ENCODE measurements at places on chromosomes 11 and 22.

DNA sequence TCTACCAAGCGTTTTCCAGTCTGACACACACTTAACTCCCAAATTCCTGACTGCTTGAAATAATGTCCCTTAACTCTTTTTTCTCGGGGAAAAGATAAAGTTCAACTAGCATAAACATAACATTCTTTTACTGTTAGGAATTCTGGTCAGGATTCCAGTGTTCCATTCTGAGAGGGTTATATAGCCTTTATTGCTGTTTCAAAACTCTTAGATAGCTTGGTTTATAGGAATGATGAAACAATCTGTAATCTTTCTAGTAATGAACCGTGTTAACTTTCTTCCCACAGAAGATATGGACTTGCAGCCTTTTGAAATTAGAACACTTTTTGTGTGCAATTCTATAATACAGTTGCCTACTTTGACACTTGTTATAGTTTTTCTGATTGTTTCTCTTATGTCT, 8.6 kb downstream of the REXO2 start:
- DNase-seq: no peak

DNA sequence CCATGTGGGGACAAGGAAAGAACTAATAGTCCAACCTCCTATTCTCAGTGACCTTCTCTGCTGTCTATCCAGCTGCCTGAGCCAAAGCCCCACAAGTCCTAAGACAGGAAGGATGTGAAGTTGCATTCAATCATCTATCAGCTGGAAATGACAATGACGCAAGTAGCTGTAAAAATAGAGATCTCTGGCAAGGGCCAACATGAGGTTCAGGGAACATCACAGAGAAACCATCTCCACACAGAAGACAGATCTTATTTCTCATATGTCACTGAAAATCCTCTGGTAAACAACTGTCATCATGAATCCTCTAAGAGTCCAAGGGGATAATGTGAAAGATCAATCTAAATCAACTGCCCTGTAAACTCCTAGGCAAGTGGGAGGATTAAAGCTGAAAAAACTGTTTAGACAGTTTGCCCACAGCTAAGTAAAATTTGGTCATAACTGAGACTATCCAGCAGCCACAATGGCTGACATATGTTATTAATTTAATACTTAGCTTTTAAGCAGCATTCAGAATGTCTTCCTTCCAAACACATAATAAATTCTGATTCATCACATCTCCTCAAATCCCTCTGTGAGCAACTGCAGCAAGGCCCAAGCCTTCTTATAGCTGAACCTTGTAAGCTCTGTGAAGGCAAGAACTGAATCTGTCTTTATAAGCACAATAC, 52.1 kb downstream of the ALG9 start:
- DNase-seq: no peak

DNA sequence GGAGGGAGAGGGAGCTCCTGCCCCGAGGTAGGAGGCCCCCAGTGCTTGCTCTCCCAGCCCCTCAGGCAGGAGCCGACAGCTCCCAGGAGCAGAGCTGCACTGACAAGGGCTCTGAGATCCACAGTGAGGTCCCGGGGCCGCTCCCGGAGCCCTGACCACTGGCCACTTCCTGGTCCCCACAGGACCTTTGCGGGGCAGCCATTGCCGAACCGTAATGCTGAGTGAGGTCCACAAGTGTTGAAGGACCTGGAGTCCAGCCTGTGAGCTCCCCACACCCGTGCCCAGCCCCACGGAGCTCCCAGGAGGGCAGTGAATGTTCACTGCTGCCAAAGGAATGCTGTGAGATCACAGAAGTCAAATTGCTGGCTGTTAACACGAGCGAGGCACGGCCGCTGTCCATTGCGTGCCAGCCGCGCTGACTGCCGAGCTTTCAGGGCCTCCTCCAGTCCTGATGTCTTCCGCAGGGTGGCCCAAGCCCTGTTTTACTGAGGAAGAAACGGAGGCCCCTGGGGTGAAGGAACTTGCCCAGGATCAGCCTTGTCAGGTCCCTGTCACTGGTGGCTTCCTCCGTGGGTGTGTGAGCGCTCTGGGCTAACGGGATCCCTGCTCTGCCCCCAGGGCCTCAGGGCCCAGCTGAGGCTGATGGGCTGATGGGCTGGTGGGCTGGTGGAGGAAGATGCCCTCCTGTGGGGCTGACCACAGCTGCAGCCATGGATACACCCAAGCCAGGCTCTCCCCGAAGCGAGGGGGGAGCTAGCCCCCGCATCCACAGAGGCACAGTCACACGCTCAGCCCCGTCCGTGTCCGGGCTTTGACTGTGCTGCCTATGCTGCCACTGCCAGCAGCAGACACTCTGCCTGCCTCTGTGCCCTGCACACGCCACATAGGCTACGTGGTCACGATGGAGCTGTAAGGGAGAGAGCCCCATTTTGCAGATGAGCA, 70.8 kb downstream of the WNT7B start:
- no peak for DNase-seq

DNA sequence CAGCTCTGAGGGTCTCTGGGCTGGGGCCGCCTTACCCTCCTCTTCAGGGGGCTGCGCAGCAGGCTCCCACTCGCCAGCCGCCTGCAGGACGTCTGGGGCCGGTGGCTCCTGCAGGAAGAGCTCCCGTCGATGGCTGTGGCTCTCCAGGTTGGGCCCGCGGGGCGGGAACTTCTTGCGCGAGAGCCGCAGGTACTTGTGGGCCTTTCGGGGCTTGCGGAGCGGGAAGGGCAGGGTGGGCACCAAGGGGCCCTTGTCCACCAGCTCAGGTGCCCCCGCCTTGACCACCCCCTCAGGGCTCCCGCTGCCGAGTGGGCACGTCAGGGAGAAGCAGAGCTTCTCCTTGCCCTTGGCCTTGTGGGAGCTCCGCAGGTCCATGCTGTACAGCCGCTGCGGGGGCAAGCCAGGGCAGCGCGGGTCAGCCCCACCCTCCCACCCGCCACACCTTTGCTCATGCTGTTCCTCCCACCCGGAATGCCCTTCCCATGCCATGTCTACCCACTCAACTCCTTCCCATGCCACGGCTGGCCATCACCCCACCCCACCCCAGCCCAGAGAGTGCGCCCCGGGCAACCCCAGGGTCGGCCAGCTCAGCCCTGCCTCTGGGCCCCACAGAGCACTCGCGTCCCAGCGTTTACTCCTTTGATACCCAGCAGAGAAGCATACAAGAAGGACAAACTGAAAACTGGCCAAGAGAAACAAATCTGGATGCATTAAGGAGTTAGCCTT, 18.0 kb downstream of the CBX7 start:
- DNase-seq: no peak

GRCh38 chr11:44198146-44198724, 102.8 kb downstream of the EXT2 start:
- DNase-seq: no peak

GRCh38 chr11:15836795-15837194, 519.6 kb downstream of the SOX6 start:
- DNase-seq: no peak

- no peak for DNase-seq
These were observed 31.0 kb downstream of the TMPRSS5 start for GRCh38 chr11:113675003-113675561.

- DNase-seq: no peak
These were observed 257.6 kb downstream of the NELL1 start for GRCh38 chr11:20926799-20927540.

DNA sequence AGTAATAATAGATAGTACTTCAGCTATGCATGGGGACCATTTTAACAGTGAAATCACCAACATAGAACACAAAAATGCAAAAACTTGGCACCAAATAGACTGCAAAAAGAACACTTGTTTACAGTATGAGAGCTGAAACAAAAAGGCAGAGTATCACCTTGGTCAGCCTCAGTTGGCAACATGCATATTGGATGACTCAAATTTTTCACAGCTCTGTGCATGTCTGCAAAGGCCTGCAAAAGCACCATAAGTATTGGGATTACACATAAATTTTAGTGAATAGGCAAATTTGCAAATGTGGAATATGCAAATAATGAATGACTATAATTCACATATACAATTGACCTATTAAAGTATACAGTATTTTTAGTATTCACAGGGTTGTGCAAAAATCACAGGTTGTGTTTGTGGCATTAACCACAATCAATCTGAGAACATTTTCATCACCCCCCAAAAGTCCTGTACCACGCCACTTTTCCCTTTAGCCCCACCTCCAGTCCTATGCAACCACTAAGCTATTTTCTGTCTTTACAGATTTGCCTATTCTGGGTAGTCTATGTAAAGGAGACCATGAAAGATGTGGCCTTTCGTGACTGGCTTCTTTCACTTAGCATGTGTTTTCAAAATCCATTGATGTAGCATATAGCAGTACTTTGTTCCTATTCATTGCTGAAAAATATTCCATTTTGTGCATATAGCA, 47.2 kb downstream of the CCDC15 start:
- DNase-seq: no peak

GRCh38 chr11:75059299-75059698, 37.4 kb downstream of the OR2AT4 start:
- no peak for DNase-seq

DNA sequence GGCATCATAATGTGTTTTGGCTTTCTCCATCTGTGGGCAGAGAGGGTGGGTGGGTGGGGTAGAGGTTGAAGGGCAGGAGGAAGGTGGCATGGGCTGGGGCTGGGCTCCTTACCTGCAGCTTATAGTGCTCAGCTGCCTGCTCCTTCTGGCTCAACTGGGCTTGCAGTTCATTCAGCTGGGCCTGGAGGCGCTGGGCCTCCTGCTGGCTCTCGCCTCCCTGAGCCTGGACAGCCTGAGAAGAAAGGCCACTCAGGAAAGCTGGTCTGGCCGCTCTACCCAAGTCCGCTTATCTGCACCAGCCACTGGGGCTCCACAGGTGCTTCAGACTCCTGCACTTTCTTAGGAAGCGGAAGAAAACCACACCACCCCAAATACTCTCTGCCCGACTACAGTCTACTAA, 10.4 kb downstream of the IL18BP start:
- DNase-seq: no peak

DNA sequence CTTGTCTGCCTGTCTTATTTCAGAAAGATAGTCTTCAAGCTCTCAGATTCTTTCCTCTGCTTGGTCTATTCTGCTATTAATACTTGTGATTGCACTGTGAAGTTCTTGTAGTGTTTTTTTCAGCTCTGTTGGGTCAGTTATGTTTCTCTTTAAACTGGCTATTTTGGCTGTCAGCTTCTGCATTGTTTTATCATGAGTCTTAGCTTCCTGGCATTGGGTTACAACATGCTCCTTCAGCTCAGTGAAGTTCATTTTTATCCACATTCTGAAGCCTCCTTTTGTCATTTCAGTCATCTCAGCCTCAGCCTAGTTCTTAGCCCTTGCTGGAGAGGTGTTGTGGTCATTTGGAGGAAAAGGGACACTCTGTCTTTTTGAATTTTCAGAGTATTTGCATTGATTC, 15.5 kb upstream of the DEPDC7 start:
- DNase-seq: no peak

DNA sequence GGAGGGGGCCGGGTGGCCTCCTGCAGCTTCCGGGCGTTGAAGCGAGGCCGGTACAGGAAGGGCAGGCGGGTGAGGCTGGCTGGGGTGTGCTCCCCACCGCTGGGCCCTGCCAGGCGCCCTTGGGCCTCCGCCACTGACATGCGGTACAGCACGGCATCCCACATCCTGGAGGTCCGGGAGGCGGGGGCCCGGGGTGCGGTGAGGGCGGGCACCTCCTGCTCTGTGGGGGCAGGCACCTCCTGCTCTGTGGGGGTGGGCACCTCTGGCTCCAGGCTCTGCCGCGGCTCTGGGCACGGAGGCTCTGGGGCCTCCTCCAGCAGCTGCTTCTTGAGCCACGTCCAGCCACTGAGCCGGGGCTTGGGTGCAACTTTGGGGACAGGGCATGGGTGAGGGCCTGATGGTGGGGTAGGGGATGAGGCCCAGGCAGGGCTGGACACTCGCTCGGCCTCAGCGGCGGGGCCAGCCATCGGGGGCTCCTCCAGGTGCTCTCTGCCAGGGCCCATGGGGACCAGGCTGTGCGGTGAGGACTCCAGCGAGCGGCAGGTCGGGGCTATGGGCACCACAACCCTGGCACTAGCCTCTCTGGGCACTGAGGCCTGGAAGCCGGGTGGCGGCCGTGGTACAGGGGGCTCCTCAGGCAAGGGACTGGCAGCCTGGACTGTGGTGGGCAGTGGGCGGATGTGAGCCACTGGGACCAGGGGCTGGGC, 2.3 kb downstream of the PRR33 start:
- no peak for DNase-seq

DNA sequence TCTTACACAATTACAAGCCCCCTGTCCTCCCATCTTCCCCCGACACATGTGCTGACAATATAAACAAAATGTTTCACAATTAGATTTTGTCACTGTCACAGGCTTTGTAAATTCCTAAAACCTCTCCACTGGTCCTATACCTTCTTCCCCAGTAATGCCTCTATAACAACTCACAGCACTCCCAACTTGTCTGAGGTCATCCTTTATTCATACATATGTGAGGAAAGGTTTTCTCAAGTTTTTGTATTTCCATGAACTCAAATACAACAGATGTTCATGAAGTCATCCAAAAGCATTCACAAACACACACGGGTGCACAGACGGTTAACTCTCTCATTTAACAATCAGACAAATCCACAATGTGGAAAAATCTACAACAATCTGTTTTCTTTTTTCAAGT, 1.9 kb downstream of the OR52H1 start:
- DNase-seq: no peak

DNA sequence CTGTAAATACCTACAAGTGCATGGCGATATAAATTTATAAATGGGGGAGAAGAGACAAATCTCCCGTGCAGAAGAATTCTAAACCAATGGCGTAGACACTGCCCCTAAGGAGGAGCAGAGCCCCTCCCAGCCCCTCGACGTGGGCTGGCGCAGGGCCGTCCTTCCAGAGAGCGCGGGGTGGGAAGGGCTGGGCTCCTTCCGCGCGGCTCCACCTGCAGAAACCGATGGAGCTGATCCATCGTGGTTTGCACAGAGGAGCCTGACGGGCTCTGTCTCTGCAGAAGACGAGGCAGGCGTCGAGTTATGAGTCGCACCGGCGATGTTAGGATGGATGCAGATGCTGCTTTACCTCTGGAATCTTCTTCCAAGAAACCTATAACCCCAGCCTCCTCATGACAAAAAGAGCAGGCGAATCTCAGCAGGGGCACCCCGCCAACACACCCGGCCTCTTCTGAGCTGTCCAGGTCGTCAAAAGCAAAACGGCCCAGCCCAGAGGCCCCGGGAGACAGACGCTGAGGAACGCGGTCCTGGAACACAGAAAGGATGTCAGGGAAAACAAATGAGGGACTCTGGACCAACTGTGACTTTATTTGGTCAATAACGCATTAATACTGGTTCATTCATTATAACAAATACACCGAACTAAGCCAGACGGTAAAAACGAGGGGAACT, 11.0 kb upstream of the B4GALNT4 start:
- no peak for DNase-seq

All from NCI-H524 (cell line).